Epithelial cell of prostate (primary cell): ENCODE measurements at places on chromosomes 4 and X.

GRCh38 chrX:46218373-46218772, 326.8 kb downstream of the ZNF674 start:
- DNase-seq, result no peak

- DNase-seq, result peak; percentile 14
Measured at GRCh38 chr4:140187316-140187695, 33.3 kb upstream of the MAML3 start.

DNA sequence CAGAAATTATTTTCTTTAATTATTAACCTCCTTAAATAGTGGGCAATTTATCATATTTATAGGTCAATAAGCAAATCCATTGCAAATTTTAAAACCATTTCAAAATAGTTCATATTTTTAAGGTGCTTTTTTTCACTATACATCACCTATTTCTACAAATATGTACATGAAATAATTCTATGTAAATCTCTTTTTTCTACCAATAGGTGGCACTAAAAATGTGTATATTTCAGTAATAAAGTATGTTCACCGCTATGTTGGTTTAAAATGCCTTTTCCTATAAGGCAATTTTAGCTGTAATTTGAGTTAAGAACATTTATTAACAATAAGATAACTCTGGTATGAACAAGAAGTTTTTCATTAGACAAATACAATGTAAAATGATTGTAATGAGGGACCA, 672.2 kb downstream of the KCTD8 start:
- no peak for DNase-seq

DNA sequence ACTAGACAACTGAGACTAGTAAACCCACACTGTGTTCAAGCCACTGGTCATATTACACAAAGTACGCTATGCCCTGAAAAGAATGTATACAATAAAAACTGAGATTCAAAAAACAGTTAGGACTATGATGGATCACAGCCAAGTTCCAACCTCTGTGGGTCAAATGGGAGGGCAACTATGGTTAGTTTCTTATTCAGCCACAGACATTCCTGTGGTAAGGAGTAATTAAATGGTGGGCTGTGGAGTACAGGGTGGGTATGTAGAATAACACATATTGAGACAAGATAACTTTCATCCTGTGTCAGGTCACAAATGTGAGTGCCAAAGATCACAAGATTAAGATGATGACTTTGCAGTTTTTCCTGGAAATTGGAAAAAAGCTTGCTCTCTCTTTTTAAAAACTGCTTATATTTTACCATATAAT, 167.2 kb downstream of the NPNT start:
- no peak for DNase-seq

DNA sequence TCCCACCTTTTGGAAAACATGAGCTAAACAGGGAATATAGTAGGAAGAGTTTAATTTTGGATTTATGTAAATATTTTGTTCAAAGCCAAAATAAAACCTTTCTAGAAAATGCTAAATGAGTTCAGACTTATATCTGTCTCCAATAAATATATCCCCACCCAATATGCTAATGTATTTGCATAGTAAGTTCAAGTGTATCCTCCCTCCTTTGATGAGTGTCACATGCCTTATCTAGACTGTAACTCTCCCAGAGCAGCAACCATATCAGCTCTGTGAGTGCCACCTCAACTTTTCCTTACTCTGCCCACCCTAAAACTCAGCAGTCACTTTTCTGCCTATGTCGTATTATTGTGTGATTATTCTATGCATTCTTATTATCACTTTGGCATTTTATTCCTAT, 516.1 kb upstream of the NR3C2 start:
- no peak for DNase-seq

DNA sequence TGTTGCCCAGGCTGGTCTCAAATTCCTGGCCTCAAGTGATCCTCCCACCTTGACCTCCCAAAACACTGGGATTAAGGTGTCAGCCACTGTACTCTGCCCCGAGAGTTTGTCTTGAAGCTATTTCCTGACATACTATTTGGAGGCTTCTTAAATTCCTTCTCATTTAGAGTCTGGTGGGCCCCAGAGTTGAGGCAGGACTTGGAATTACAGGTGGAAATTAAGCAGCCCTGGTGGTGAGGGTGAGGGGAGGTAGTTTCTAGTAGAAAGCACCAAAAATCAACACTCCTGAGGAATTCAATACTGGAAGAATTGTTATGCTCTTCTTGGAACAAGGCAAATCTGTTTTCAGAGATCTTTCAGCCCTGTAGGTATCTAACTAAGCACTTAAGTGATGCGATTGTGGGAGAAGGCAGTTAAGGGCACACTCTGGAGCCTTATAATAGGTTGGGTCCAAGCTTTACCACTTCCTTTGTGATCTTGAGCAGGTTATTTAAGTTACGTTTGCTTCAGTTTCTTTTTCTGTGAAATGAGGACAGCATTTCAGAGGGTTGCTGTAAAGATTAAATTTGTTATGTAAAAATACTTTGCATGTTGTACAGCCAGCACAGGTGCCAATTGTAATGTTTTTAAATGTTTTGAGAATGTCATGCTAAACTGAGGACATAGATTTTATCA, 200.7 kb downstream of the SOWAHB start:
- DNase-seq, result no peak

GRCh38 chr4:125501568-125501967, 186.8 kb downstream of the FAT4 start:
- no peak for DNase-seq

- DNase-seq, result no peak
Measured at GRCh38 chr4:120844528-120844921, 78.0 kb downstream of the PRDM5 start.

DNA sequence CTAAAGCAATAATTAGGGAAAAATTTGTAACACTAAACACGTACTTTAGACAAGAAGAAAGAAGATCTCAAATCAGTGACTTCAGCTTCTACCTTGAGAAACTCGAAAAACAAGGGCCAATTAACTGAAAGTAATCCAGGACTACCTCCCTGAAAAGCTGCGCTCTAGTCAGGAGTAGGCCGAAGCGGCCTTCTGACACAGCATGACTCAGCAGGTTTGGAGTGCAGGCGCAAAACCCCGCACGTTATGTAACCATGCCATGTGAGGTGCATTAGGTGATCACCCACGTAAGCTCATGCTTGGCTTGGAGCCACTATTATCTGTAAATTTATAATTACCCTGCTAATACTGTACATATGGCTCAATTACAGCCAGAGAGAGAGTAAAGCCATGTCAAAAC, 52.8 kb upstream of the CCDC149 start:
- DNase-seq, result no peak

GRCh38 chr4:51858605-51859202, 15.8 kb downstream of the DCUN1D4 start:
- DNase-seq, result no peak

- no peak for DNase-seq
Measured at GRCh38 chr4:4608214-4608537, 66.3 kb upstream of the STX18 start.

GRCh38 chr4:6502747-6503465, 30.5 kb upstream of the PPP2R2C start:
- DNase-seq, result no peak

DNA sequence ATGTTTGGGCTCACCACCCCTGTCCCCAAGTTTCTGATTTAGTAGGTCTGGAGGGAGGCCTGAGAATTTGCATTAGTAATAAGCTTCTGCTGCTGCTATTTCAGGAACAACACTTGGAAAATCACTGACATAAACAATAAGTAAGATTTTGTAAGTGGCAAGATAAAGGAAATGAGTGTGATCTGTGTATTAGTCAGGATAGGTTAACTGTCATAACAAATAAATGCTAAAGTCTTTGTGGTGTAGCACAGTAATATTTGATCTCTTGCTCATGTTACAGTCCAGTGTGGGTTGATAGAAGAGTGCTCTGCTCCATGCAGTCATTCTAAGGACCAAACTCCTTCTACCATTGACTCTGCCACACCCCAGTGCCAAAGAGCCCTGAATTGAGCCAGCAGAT, 67.0 kb downstream of the NHS start:
- peak; percentile 52 for DNase-seq

DNA sequence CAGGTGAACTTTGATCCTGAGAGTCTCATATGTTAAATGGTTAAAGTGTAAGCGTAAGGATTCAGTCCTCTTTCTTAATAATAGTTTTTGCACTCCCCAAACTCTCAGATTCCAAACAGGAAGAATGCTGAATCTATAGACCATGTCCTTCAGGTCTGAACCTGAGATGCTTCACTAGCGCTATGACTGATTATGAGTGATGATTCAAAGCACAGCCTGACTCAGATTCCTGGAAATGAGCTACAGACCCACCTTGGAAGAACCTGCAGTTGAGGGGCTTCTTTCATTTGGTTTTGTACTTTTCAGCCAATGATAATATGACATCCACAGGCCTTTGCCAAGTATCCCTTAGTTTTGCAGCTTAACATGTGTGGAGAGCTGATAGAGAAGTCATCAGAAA, 1.4 kb downstream of the EDNRA start:
- DNase-seq, result no peak

DNA sequence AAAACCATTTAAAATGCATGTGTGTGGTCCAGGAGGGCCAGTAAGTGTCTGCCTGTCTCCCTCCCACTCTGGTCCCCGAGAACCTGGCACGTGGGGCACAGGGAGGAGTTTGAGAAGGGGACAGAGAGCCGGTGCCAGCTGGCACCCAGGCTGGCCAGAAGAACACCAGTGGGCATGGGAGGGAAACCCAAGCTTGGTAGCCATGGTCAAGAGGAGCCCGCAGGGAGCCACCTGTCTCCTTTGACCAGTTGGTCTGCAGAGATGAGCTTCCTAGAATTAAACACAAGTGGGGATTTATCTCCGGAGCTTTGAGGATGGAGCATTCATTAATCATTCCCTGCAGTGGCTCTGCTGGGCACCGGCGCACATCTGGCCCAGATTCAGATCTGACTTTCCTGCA, 41.6 kb downstream of the HMX1 start:
- no peak for DNase-seq

GRCh38 chr4:187715466-187715865, 280.1 kb upstream of the ZFP42 start:
- DNase-seq, result no peak

DNA sequence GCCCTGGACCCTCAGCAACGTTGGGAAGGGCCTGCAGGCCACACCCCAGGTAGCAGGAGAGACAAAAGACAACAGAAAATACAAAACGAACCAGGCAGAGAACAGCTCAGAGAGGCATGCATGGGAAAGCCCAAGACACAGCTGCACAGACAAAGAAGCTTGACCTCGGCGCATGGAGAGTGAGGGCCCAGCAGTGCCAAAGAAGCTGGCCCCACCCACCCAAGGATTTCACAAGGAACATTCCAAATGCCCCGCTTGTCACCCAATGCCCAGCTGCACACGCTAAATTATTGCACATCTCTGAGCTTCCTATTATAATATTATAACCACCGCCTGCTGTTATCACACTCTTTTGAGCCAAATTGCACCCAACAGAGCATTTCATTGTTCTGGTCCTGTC, 147.7 kb upstream of the TBL1X start:
- no peak for DNase-seq

GRCh38 chr4:108166038-108166437, 2.7 kb downstream of the LEF1 start:
- DNase-seq, result no peak

DNA sequence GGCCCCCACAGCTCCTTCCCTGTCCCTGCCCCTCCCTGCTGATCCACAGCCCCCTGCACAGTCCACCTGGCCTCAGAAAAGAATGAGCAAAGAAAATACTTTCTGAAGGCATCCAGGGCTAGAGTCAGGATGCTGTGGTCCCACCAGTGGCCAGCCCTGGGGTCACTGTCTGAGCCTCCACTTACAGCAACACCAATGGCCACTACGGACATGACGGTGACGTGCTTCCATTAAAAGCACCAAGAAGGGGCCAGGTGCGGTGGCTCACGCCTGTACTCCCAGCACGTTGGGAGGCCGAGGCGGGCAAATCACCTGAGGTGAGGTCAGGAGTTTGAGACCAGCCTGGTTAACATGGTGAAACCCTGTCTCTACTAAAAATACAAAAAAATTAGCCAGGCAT, 4.0 kb downstream of the JAKMIP1 start:
- DNase-seq, result no peak

DNA sequence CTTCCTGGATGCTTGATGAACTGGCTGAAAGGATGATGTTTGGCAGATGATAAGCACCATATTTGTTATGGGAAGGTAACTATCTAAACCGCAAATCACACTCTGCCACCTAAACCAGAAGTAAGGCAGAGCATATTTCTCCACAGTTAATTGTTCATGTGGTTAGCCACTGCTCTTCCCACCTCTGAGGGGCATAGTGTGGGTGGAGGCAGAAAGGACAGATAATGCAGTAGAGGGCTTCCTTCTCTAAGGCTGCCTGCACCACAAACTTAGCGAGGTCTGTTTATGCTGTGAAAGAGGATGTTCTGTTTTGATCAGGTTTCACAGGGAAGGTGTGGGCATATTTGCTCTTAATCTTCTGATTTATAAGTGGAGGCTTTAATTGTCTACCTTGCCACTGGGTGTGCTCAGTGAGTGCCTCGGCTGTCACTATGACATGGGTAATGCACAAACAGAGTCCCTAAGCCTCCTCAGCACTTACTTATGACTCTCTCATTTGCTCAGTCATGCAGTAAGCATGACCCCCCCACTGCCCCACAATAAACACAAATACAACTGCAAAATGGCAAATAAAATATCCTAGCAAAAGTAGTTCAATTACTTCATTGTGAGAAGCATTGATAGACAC, 401.0 kb downstream of the TMA16 start:
- no peak for DNase-seq

- DNase-seq, result no peak
Measured at GRCh38 chrX:121052122-121052521, 4.7 kb downstream of the GLUD2 start.

GRCh38 chrX:16573781-16574180, 76.2 kb upstream of the S100G start:
- DNase-seq, result no peak

- DNase-seq, result no peak
Measured at GRCh38 chr4:63921561-63921960, 487.7 kb downstream of the TECRL start.

GRCh38 chr4:128776794-128777216, 32.7 kb upstream of the JADE1 start:
- peak; percentile 64 for DNase-seq

DNA sequence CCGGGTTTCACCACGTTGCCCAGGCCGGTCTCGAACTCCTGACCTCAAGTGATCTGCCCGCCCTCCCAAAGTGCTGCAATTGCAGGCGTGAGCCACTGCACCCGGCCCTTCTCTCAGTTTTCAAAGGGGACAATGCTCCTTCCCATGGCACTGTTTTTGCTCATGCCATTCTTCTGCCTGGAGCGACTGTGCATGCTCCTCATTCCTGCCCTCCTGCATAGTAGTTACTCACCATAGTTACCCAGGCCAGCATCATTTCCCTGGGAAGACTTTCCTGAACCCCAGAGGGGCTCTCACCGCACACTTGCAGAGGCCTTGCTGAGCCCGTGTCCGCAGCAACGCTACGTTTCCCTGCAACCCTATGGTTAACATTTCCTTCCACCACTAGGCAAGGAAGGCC, 3.3 kb upstream of the CXCL9 start:
- DNase-seq, result no peak
